ENCODE measurements at places on chromosomes 6 and 20.
A peak's percentile ranks its signal among the peaks of the same experiment; 100 is the strongest.

DNA sequence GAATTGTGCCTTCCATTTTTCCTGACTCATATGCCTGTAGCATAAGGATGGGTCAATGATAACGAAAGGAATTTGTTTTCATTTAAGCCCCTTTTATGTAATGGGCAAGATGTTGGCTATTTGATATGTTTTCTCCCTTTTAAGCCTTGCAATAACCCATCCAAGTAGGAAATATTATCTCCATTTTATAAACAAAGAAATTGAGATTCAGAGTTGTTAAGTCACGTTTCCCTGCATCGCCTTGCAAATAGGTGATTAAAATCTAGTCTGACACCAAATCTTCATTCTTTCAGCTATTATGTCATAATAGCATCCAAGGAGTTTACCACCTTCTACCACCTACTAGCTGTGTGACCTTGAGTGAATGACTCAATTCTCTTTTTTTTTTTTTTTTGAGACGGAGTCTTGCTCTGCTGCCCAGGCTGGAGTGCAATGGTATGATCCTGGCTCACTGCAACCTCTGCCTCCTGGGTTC is 7.0 kb downstream of the HNF4A start:
- DNase-seq, result no peak

DNA sequence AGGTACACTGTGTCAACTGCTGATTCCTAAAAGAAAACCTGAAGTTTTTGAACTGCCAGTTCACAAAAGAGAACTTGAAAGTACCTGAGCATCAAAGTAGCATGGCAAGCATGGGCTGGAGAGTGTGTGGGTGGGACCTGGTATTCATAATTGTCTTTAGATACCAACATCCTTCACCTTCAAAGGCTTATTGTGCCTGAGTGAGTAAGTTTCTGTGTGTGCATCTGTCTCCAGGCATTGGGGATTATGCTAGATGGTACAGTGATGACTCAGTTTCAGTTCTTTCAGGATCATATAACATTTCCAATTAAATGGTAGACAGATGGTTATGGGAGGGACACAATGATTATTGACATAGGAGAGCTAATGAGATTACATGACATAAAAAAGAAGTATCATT is 238.5 kb downstream of the ZFAND3 start:
- DNase-seq, result no peak

GRCh38 chr6:105072798-105073199 is 107.0 kb downstream of the POPDC3 start:
- DNase-seq, result no peak

GRCh38 chr20:59776059-59776603 is 157.3 kb downstream of the SYCP2 start:
- DNase-seq, result no peak

GRCh38 chr6:138248011-138248410 is 29.7 kb upstream of the PBOV1 start:
- no peak for DNase-seq

DNA sequence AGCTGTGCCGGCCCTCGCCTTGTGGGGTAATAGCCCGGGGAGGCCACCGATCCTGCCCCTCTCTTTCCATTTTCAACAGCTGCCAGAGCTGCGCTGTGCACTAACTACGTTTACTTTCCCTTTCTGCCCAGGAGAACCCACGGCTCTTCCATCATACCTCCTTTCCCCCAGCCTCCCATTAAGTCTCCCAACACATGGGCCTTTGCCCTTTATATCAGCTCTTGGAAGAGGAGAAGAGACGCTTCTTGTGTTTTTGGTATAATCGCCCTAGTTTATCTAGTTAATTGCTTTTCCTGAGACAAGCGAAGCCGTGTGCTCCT is 637 bp downstream of the UBR2 start:
- peak; percentile 65 for DNase-seq

- DNase-seq, result no peak
Measured at GRCh38 chr20:43987531-43987930, 72.9 kb downstream of the TOX2 start.

GRCh38 chr6:150198532-150198931 is 55.7 kb downstream of the PPP1R14C start:
- no peak for DNase-seq

DNA sequence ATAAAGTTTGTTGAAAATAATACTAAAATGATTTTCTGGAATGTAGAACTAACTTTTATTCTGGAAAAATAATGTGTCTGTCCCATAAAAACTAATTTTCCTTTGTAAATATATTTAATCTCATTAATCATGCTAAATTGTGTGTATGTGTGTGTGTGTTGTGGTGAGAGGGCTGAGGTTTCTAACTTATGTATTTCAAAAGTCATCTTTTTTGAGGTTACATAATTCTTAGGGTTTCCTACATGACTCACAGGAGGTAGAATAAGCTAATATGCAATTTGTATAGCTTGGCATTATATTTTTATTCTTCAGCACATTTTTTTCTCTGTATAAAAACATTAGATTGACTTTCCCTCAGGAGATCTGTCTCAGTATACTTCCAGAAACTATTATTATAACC is 64.1 kb upstream of the CLVS2 start:
- DNase-seq, result no peak

- no peak for DNase-seq
Measured at GRCh38 chr6:54354608-54355007, 46.4 kb downstream of the TINAG start.

GRCh38 chr6:6966569-6966968 is 141.2 kb upstream of the RREB1 start:
- no peak for DNase-seq

DNA sequence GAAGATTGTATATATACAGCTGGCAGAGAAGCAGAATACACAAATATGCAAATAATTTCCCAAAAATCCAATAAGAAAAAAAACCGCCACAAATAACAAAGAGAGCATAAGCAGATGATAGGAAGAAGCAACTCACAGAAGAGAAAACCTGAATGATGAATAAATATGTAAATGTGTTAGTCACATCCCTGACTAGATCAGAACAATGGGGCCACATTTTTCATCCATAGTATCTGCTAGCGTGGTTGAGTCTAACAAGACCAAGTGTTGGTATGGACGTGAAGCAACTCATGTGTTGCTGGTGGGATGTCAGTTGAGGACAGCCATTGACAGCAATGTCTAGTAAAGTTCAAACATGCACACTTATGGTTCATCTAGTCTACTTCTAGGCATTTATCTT is 3.9 kb upstream of the SLC22A3 start:
- DNase-seq, result no peak

GRCh38 chr6:7129360-7129759 is 21.6 kb downstream of the RREB1 start:
- no peak for DNase-seq

DNA sequence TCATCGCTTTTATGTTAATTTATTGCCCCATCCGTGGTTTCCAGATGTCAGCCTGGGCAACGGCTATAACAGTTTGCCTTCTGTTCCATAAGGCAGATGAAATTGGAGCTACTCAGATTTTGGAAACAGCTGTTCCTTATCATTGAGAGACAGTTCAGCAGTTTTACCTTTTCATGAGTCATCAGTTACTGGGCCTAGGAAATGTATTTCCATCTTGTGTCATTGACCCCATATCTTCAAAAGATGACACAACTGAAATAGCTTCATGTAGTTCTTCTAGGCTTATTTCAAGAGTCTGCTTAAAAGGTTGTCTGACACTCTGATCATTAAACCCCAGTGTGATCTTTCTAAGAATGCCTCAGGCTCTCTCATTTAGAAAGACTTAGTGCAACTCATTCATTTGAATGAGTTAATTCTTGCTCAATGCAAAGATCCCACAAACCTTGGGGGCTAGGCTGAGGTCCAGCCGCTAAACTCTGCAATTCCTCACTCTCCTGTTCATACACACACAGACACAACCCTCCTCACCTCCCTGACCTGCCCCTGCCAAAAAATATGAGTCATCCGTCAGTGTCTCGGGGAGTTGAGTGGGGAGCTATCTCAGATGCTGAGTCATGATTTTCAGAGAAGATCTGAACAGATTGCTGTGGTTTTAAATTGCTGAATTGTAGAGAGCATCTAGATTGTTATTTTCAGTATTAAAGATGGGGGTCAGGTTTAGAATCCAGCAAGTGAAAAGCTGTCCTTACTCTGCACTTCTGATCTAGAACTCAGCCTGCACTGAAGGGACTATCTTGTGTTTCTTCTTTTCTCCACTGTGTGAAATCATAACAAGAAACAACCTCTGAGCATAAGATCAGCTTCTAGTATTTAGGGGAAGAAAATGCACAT is 61.8 kb downstream of the RPP40 start:
- peak; percentile 47 for DNase-seq

- DNase-seq, result no peak
Measured at GRCh38 chr20:1494436-1494835, 3.2 kb upstream of the SIRPB2 start.

DNA sequence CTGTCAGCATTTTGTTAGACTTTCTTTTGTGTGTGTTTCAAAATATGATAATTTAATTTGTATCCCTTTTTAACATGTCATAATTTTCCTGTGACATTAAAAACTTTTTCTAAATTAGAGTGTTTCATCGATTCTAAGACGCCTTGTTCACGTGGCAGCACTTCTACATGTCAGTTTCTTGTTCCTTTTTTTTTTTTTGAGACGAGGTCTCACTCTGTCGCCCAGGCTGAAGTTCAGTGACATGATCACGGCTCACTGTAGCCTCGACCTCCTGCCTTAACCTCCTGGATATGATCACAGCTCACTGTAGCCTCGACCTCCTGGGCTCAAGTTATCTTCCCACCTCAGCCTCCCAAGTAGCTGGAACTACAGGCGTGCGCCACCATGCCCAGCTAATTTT is 27.6 kb upstream of the ADRM1 start:
- DNase-seq, result no peak

GRCh38 chr6:169845426-169846285 is 94.2 kb downstream of the ERMARD start:
- DNase-seq, result no peak

DNA sequence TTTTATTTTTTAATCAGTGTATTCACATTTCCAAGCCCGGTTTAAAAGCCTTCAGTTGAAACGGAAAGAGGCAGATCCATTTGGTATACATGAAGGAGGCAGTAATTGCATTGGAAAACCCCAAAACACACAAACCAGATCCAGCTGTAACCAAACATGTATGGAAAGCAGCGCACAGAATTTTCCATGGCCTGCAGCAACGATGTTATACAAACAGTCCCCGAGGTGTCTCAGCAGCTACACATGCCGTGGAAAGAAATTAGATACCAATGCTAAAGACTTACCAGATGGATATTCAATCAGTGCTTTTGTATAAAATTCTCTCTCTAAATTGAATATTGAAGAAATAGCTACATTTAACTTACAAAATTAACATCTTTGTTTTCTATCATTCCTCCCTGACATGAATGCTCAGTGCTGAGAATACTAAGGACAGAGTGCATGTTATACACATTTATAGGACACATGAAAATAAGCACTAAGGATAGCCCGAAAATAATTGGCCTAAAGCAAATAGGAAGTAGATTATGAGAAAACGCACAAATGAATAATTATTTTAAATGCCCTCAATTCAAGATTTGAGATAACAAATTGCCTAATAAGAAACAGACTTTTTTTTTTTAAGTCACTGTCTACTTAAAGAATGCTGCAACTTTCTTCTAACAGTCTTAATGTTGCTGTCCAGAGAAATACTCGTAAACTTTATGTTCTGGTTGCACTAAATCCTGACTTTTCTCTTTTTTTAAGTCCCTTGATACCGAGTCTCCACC is 713.1 kb downstream of the HDGFL1 start:
- DNase-seq, result no peak

DNA sequence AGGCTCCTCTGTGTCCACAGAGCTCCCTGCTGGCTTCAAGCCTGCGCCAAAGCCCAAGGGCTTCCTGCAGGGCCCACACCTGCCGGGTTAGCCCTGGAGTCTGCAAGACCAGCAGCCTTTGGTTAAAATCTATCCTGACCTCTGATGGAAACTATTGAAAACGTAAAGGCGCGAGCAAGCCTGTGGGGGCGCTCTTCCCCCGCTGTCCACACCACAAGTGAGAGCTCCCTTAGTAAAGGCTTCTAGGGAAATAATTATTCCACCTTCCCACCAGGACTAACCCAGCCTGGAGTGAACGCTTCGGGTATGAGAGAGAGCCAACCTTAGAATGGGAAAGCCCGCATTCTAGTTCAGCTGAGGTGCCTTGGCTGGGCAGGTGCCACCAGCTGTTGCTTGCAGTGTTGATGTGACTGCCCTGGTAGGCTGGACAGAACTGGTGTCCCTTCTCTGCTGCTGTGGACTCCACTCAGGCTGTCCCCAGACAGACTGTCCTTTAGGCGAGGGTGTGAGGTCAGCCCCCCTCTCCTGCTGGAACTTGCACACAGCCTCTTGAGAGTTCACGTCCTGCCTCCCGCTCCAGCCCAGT is 68.7 kb downstream of the SYTL3 start:
- no peak for DNase-seq

DNA sequence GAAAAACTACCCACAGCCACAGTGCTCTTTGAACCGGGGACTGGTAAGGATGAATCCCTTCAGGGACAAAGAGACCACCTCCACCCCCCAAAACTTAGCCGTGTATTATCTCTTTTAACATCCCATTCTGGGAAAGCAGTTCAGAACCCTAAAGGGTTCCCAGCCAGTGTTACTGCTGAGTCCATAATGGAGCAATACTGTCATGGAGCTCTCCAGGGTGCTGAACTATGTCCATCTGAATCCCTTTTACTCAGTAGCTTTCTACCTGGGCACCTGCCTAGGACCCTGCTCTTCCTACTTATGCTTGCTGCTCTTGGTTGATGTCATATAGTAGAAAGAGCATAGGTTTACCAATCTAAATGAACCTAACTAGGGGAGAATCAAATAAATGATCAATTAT is 22.3 kb upstream of the SAYSD1 start:
- peak; percentile 71 for DNase-seq

DNA sequence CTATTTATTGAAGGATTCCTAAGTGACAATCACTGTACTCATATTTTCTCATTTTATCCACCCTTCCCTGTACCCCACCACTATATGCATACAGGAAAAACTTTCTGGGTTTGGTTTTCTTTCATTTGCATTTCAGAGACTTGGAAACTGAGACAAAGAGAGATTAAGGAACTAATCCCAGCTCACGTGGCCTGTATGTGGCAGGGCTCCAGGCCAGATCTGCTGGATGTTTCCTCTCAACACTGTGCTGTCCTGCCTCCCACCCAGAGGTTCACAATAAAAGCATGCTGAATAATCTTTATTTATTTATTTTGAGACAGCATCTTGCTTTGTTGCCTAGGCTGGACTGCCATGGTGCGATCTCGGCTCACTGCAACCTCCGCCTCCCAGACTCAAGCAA is 50.2 kb downstream of the CEP162 start:
- DNase-seq, result no peak

GRCh38 chr6:9025228-9025627 is 589.9 kb upstream of the SLC35B3 start:
- DNase-seq, result no peak

- no peak for DNase-seq
Measured at GRCh38 chr6:70954750-70955149, 2.1 kb downstream of the B3GAT2 start.

- DNase-seq, result no peak
Measured at GRCh38 chr6:75278474-75279077, 6.0 kb downstream of the TMEM30A start.

GRCh38 chr6:42009844-42010184 is 40.5 kb upstream of the TAF8 start:
- DNase-seq, result no peak

GRCh38 chr6:105041880-105042279 is 85.0 kb downstream of the LIN28B start:
- no peak for DNase-seq
